ENCODE measurements at places on chromosomes 3 and 15. TPM values are rescaled to one million over a fixed set of nuclear protein-coding genes. Genes with fewer than 3 reads are reported as not detected.

DNA sequence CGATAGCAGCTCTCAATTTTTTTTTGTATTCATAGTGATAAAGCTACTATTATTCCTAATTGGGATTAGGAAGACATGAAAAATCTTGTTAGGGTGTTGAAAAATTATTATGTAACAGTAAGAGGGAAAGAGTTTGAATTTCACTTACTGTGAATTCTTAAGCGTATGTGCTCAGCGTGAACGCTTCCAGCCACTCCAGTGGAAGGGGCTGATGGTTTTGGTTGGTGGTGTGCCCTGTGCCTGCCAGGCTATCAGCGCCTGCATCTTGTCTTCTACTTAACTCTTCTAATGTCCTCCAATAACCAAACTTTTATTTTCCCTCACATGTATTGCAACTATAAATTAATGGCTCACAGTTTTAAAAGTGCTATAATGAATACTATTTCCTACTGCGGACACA lies 22.5 kb downstream of the CDIN1 start:
- H3K27me3 ChIP-seq = no peaks in the 10 kb centered on the region
- H3K4me3 ChIP-seq = no peak overlapping the region
- peaks cover 3% of the 10 kb centered on the region for H3K36me3 ChIP-seq
- DNase-seq = no peak
- peaks cover 12% of the 10 kb centered on the region for H3K4me1 ChIP-seq
- H3K27ac ChIP-seq = no peak overlapping the region

GRCh38 chr15:37581866-37582532 lies 352.4 kb upstream of the TMCO5A start:
- H3K36me3 ChIP-seq = no peaks in the 10 kb centered on the region
- DNase-seq = no peak
- H3K4me3 ChIP-seq = no peak overlapping the region
- no peaks in the 10 kb centered on the region for H3K4me1 ChIP-seq
- no peak overlapping the region for H3K27ac ChIP-seq
- no peaks in the 10 kb centered on the region for H3K27me3 ChIP-seq

- peaks cover 5% of the 10 kb centered on the region for H3K4me1 ChIP-seq
- no peak overlapping the region for H3K27ac ChIP-seq
- no peak overlapping the region for H3K4me3 ChIP-seq
Observed at GRCh38 chr3:161770484-161771386, 274.1 kb downstream of the OTOL1 start.

GRCh38 chr3:14113965-14114635 lies 10.6 kb downstream of the CHCHD4 start:
- H3K27ac ChIP-seq = no peak overlapping the region
- H3K27me3 ChIP-seq = no peaks in the 10 kb centered on the region
- DNase-seq = no peak
- H3K36me3 ChIP-seq = peaks cover 19% of the 10 kb centered on the region
- no peak overlapping the region for H3K4me3 ChIP-seq

ETV5 gene
- total RNA-seq = 1.0 TPM

Measured in activated naive CD8-positive, alpha-beta T cell treated with anti-CD3 and anti-CD28 coated beads for 36 hours (primary cell).